ENCODE measurements at places on chromosomes 7 and 10.

DNA sequence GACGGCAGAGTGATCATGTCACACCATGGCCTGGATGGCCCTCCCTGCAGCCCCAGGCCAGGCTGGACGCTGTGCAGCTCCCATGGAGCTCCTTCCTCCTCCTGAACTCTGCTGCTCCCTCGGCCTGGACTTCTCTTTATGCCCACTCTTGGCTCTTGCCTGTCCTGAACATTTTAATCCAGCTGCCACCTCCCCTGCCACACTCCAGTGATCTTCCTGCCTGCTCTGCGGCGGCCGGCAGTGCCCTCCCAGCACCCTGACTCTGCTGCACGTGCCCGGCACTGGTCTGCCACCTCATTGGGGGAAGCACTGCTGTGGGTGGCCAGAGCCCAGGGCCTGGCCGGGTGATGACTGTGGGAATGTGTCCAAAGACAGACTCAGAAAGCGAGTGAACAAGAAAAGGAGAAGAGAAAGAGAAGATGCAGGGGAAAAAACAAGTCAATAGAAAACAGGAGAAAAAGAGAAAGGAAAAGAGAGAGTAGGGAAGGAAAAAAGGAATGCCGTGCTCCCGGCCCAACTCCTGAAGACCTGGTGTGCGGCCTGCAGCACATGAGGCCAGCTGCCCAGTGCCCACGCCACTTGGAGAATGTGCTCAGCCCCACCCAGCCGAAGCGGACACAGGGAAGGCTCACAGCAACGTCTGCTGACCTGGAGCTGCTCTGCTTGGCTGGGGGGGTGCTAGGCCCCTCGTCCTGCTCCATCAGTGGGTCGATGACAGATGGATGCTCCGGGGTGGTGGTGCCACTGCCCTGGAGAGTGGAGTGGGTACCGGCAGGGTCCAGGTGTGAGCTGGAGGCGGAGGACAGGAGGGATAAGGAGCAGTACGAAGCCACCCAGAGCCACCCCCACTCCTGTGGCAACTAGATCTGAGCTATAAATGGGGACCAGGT is 115.9 kb downstream of the DLG5 start:
- no peak for DNase-seq

DNA sequence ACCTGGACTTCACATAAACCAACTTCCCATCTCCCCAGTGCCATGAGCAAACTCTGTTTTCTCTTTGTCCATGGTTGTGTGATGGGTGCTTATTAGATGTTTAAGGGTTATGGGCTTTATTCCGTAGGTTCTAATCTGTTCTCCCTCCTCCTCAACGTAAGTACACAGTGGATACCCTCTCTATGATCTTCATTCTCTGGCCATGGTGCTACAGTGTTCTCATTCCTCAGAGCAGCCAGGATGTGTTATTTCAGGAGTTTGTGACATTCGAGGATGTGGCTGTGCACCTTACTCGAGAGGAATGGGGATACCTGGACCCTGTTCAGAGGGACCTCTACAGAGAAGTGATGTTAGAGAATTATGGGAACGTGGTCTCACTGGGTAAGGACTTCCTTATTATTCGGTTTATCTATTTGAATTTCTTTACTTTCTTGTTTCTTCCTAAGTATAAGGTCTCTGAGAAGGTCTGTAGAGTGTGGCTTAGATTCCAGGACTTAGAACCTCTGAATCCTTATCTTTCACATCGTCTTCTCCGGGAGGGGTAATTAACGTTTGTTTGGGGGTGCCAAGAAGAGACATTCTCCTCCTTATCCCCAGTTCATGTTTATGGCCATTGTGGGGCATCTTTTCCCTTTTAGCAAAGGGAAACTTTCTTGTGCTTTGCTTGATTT is 3.8 kb downstream of the ZNF655 start:
- DNase-seq: no peak

GRCh38 chr7:84735677-84736076 is 451.2 kb downstream of the SEMA3D start:
- no peak for DNase-seq

- no peak for DNase-seq
Observed at GRCh38 chr10:61478621-61479312, 25.6 kb upstream of the TMEM26 start.

- no peak for DNase-seq
Observed at GRCh38 chr10:71710519-71710918, 9.1 kb downstream of the C10orf105 start.

DNA sequence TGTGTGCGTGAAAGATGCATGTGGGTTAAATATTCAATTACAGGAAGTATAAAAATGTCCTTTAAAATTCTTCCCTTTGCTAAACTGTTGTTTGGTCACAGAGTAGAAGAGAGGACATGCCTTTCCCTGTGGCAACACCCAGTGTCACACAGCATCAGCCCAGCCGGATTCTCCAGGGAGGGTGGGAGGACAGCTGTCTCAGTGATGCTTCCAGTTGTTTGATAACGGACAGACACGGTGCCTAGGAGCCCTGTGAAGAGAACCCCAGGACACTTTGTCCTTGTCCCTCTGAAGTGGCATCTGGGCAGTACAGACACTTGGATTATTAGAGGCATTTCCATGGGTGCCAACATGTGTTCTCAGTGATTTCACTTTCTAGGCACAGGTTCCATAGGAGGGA is 306.6 kb upstream of the LRGUK start:
- DNase-seq: no peak

GRCh38 chr10:11035301-11035991 is 17.8 kb downstream of the CELF2 start:
- DNase-seq: no peak

GRCh38 chr7:114934713-114935112 is 12.8 kb downstream of the MDFIC start:
- DNase-seq: no peak

- DNase-seq: no peak
Observed at GRCh38 chr7:48416327-48416908, 245.2 kb downstream of the ABCA13 start.

DNA sequence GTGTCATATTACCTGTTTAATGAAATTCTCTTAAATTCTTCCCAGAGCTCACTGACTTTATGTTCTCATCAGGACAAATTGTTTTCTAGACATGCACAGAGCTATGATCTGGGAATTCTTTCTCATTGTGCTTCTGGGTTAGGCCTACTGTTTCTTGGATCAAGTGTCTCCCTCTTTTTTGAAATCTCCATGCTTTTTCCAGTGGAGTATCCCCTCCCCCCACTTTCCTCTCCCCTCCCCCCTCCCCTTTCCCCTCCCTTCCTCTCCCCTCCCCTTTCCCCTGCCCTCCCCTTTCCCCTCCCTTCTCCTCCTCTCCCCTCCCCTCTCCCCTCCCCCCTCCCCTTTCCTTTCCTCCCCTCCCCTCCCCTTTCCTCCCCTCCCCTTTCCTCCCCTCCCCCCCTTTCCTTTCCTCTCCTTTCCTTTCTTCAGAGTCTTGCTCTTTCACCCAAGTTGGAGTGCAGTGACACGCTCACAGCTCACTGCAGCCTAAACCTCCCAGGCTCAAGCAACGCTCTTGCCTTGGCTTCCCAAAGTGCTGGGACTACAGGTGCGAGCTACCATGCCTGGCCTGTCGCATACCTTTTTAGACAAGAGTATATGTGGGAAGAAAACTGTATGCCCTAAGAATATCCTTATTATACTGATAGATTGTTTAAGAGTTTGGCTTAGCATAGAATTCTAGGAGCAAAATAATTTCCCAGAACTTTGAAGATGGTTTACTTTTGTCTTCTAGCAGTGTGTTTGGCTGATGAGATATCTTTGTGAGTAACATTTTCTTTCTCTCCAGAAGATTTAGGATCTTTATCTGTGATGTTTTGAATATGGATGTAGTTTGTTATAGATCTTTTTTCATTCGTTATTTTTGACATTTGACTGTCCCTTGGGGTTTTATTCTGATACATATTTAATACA is 2.5 kb downstream of the DYNC2I1 start:
- no peak for DNase-seq

DNA sequence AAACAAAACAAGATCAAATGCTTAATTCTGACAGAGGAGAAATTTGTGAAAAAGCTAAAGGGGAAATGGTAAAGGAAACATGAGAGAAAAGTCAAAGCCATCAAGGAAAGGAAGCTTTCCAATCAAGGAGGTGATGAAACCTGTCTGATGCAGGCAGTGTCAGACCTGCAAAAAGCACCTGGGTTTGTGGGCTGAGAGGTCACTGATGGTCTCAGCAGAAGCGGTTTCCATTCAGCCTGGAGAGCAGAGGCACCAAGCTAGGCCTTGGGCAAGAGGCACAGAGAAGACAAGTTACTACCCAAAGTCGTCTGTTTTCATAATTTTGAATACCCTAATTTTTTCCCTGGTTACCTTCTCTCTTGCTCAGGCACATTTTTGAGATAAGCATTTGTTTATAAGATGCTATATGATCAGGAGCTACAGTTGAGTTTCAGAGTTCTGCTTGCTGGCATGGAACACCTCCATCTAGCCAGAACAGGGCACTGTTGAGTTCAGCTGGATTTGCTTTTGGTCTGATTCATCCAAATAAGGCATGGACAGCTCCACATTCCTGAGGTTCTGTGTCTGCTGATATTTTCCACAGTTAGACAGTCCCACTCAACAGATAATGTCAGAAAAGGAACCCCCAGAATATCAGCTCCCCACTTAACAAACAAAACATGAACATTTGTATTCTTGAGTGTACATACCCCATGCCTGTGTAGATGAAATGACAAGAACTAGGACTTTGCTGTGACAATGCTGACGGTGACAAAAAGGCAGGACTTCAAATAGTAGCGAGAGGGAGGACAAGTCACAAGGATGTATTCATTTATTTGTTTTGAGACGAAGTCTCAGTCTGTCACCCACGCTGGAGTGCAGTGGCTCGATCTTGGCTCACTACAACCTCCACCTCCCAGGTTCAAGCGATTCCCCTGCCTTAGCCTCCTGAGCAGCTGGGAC is 4.9 kb upstream of the PPIA start:
- DNase-seq: no peak

DNA sequence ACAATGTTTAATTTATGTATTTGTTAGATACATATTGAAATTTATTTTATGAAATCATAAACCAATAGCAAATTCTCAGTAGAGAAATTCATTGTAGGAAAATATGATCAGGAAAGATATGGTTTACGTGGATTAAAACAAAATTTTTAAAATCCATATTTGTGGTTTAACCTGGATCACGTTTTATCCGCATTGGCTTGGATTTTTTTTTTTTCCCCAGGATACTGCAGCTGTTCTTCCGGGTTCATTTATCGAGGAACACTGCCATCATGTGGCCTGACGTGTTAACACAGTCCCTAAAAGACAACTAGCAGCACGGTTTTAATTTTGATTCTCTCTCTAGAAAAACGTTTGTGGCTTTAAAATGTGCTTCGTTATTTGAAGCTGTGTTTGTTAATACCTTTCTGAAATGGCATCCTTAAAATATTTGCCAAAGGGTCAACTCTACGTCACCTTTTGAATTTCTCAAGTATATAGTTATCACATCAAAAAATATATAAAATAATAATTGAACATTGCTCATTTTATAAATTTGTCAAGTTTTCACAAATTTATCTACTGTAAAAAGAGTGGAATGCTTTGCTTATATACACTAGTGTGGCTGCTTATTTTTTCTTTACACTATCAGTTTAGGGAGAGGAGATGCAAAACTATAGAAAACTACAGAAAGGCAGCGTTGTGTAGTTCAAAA is 8.7 kb upstream of the ASB4 start:
- DNase-seq: no peak

- no peak for DNase-seq
Observed at GRCh38 chr10:85222300-85222699, 893.9 kb downstream of the CCSER2 start.

GRCh38 chr7:107027208-107027607 is 17.3 kb upstream of the PRKAR2B start:
- DNase-seq: no peak

- no peak for DNase-seq
Observed at GRCh38 chr10:61138708-61139591, 195.0 kb upstream of the RHOBTB1 start.

DNA sequence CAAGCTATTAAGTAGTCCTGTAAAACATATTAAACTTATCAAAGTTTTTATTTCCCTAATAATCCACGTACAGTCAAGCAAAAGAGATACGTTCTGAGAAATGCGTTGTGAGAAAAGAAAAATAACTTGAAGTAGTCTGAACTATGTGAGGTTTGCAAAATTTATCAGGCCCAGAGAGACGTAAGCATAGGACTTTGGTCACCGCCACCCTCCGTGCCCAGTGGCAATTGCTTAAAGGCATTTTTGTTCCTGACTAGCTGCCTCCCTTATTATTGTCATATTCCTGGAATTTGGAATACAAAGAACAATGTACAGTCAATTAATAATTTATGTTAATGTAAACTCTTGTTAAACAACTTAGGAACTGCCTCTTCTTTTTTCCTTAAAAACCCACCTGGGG is 22.8 kb downstream of the HIBADH start:
- no peak for DNase-seq

- no peak for DNase-seq
Observed at GRCh38 chr7:149859876-149860275, 13.9 kb upstream of the ATP6V0E2 start.

DNA sequence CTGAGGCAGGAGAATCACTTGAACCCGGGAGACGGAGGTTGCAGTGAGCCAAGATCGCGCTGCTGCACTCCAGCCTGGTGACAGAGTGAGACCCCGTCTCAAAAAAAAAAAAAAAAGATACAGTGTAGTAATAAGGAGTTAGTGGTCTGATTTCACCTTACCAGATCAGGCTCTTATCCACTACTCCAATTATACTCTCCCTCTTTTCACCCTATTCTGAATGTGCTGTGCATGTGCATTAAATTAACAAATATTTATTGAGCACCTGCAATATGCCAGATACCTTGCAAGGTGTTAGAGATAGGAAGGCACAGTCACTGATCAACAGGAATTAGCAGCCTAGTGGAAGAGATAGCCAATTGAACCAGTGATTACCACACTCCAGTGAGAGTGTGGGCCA is 241.9 kb upstream of the LRGUK start:
- DNase-seq: no peak

DNA sequence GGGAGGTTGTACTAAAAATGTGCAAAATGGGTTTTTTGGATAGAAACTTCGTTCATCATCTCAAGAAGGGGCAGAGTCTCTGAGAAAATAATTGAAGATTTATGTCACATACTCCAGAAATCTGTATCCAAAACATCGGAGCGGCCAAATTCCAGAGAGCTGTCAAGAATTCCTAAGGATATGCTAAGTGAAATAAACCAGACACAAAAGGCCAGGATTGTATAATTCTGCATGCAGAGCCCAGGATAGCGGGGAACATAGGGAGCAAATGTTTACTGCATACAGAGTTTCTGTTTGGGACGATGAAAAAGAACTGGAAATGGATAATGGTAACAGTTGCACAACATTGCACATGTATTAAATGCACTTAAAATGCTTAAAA is 224.2 kb upstream of the AUTS2 start:
- no peak for DNase-seq

GRCh38 chr7:143398616-143399015 is 10.0 kb downstream of the EPHA1 start:
- no peak for DNase-seq

- no peak for DNase-seq
Observed at GRCh38 chr7:106313966-106314365, 29.2 kb upstream of the NAMPT start.

Measured in caudate nucleus (tissue), 63 donors.